Temporal lobe (tissue), 4 donors: ENCODE measurements at places on chromosomes 7 and 10. TPM values are rescaled to one million over a fixed set of nuclear protein-coding genes. Genes with fewer than 3 reads are reported as not detected.

The SPDYE16 gene
- total RNA-seq, result 0.25 TPM

The CDNF gene
- 1.2 TPM for total RNA-seq

The AZGP1 gene
- total RNA-seq, result not detected

The ZNF804B gene
- 4.7 TPM for total RNA-seq

The LLCFC1 gene
- not detected for total RNA-seq

The CCDC172 gene
- total RNA-seq, result not detected

The CREM gene
- total RNA-seq, result 13.8 TPM

The GHRHR gene
- 2.2 TPM for total RNA-seq

The NPFFR1 gene
- 1.5 TPM for total RNA-seq

The SCIN gene
- total RNA-seq, result 0.98 TPM

The CRYGN gene
- total RNA-seq, result 0.25 TPM

The TUBB8 gene
- total RNA-seq, result not detected

The NRBF2 gene
- total RNA-seq, result 12.8 TPM

The AEBP1 gene
- total RNA-seq, result 7.9 TPM

The TMEM26 gene
- 0.25 TPM for total RNA-seq

The ANKRD7 gene
- 1.7 TPM for total RNA-seq

The TMEM236 gene
- total RNA-seq, result under 0.01 TPM

The GDF2 gene
- total RNA-seq, result not detected

The AGR2 gene
- 0.49 TPM for total RNA-seq

The ASAH2 gene
- 2.2 TPM for total RNA-seq

The STAMBPL1 gene
- 6.6 TPM for total RNA-seq

The CDC14C gene
- not detected for total RNA-seq

The KIF11 gene
- 4.4 TPM for total RNA-seq

The CPA1 gene
- total RNA-seq, result not detected

The NCF1 gene
- not detected for total RNA-seq

The ERVW-1 gene
- not detected for total RNA-seq

The CPXM2 gene
- total RNA-seq, result 0.49 TPM

The GNAT3 gene
- total RNA-seq, result not detected

The PILRA gene
- 1.2 TPM for total RNA-seq

The NEBL gene
- 43.0 TPM for total RNA-seq

The ORAI2 gene
- 23.6 TPM for total RNA-seq

The TRPV5 gene
- total RNA-seq, result not detected

The INSIG1 gene
- 70.1 TPM for total RNA-seq

The CNNM1 gene
- total RNA-seq, result 3.4 TPM

The PIP gene
- total RNA-seq, result not detected

The SLC16A9 gene
- total RNA-seq, result 9.8 TPM

The GPC2 gene
- 44.3 TPM for total RNA-seq

The COBL gene
- total RNA-seq, result 9.8 TPM

The MAT1A gene
- under 0.01 TPM for total RNA-seq

The FXYD4 gene
- total RNA-seq, result not detected

The RASA4B gene
- total RNA-seq, result 7.1 TPM

The PPP1R17 gene
- 3.0 TPM for total RNA-seq

The CADPS2 gene
- 3.2 TPM for total RNA-seq

The NEUROD6 gene
- total RNA-seq, result 325 TPM

The BNIP3 gene
- total RNA-seq, result 29.0 TPM

The GRID2IP gene
- 0.74 TPM for total RNA-seq

The ZNF438 gene
- total RNA-seq, result 3.0 TPM

The FRAT1 gene
- total RNA-seq, result 4.2 TPM

The PALD1 gene
- 4.9 TPM for total RNA-seq

The OAT gene
- 119 TPM for total RNA-seq

The MCU gene
- total RNA-seq, result 34.7 TPM

The SPDYE2 gene
- not detected for total RNA-seq

The LGI1 gene
- total RNA-seq, result 19.7 TPM

The FAM241B gene
- total RNA-seq, result 12.8 TPM

The NODAL gene
- 2.0 TPM for total RNA-seq

The OR2A7 gene
- 0.74 TPM for total RNA-seq

The ADCY1 gene
- 193 TPM for total RNA-seq

The GSAP gene
- 6.4 TPM for total RNA-seq

The PLEKHS1 gene
- total RNA-seq, result not detected
